ENCODE measurements at places on chromosomes 4 and X.

DNA sequence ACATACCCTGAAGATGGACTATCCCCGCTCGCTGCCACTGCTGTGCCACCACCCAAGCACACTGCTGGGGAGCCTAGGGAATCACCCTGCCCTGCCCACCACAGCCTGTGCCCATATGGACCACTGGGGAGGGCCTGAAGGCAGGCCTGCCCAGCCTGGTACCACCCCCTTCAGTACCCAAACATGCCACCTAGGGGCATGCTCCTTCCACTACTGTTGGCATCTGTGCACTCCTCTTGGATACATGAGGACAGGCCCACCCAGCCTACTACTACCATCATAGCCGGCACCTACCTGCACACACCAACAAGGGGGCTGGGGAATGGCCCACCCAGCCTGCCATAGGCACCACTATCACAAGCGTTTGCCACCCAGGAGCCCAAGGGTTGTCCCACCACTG lies 30.1 kb upstream of the PRDX4 start:
- DNase-seq = no peak

DNA sequence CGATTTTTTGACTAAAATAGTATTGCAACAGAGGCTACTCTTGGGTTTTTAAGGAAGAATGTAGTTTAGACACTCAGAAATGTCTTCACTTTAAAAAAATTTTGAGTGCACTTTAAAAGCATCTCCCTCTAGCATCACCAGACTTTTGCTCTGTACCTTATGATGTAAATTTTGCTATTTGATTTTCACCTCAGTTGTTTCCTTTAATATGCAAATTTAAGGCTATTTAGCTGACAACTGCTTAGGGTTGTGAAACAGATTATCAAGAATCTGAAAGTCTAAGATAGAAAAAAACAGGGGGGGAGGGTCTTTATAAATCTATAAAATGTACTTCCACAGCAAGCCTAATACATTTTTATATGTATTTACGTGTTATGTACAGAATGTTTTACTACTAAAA lies 92.9 kb upstream of the USP38 start:
- no peak for DNase-seq

DNA sequence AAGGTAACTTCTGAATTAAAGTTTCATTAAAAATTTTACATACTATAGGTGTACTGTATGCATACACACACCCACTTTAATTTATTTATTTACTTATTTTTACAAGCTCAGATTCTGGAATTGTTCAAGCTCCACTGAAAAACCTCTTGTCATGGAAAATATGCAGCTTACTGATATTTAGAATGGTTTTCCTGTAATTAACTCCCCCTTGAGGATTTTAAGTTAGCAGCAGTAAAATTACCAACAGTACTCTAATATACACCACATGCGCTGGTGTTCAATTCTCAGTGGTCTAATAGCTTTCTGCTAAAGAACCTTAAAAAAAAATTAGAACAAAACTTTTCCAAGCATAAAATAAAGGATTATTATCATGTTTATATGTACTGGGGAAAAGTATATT lies 12.0 kb downstream of the MAB21L2 start:
- no peak for DNase-seq

- no peak for DNase-seq
Measured at GRCh38 chrX:130652824-130653578, 250.0 kb downstream of the ENOX2 start.
